ENCODE measurements at places on chromosomes 16 and 17.

DNA sequence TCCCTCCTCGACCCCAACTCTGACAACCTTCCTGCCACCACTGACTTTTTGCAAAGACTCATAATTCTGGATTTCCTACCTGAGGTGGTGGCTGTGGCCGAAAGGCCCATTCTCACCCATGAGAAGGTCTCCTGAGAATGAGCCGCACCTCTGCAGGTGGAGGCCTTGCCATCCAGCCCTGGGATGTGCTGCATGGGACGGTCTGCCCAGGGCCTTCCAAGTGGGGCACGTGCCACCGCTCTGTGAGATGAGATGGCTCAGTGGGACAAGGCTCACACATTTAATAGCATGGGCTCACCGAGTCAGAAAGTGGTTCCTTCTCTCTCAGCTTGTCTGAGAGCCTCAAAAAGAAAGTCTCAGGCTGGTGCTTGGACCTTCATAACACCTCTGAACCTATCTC lies 112.8 kb downstream of the AMFR start:
- DNase-seq: no peak

DNA sequence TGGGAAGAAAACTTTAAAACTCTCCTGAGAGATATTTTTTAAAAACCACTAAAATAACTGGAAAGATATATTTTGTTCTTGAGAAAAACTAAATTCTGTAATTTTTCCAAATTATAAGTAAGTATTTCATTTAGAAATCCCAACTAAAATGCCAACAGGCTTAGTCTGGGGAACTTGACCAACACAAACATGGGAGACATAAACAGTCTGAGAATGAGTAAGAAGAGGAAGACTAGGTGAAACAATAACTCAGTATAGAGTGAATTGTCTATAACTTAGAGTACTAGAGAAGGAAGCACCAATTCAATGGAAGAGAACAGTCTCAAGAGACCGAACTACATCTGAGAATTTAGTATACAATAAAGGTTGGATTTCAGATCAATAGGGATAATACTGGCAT lies 2.9 kb downstream of the CMTM1 start:
- peak; percentile 74 for DNase-seq

DNA sequence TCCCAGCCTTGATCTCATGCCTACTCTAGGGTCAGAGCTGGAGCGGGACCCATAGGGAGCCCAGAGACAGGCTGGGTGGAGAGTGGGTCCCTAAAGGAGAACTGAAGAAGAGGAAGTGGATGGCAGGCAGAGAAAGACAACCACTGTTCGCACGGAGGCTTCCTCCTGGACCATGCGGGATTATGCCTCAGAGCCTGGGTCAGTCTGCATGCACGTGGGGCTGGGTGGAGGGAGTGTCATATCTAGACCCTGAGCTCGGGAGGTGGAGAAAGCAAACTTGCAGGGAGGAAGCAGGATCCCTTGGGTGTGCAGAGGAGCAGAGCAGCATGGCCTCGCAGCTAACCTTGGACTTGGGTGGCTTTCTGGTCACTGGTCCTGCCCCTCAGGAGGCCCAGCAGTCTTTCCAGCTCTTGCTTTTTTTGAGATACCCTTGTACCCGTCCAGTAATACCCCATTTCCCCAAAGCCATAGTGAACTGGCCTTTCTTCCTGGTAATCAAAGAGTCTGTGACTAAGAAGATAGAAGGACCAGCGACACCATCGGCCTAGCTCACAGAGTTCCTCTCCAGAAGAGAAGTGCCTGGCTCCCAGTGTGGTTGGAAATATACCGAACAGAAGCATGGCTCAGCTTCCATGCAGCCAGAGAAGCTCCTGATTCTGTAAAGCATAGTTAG lies 344.2 kb downstream of the CPPED1 start:
- no peak for DNase-seq

DNA sequence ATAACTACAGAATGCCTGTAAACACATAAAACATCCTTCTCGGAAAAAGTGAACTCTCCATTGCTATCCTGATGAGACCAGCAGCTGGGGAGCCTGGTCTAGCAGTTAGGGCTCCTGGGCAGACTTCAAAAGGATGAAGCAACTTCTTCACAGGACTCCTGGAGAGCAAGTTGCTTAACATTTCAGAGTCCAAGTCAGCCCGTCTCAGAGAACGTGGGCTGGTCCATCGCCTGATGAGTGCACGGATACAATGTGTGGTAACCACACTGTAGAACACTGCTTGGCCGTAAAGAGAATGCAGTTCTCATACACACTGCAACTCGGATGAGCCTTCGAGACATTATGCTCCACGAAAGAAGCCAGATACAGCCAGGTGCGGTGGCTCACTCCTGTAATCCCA lies 52.7 kb downstream of the TMEM235 start:
- peak; percentile 83 for DNase-seq

DNA sequence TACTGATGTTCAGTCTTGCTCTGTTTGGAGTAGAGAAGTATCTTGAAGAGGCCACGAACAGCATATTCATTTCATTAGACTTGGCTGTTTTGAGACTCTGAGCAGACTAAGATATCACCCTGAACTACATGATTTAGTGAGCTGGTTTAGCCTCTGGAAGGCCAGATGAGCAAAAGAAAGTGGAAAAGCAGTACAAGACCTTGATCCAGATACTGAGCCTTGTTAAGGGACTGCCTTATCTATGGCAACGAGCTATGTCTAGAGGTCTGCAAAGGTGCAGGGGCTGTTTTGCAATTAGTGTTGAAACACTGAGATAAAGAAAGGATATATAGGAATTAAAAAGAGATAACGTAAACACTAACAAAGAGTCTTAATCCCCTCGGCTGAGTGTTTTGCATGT lies 231.4 kb downstream of the IRX3 start:
- no peak for DNase-seq

GRCh38 chr17:74736513-74737298 lies at the start of gene RAB37:
Gene RAB37, plus strand, starts transcription at chr17:74737256. Its CDS starts 17 bp downstream, at chr17:74737273.
- peak; percentile 44 for DNase-seq

GRCh38 chr16:49663081-49664065 lies 192.5 kb downstream of the ZNF423 start:
- no peak for DNase-seq

DNA sequence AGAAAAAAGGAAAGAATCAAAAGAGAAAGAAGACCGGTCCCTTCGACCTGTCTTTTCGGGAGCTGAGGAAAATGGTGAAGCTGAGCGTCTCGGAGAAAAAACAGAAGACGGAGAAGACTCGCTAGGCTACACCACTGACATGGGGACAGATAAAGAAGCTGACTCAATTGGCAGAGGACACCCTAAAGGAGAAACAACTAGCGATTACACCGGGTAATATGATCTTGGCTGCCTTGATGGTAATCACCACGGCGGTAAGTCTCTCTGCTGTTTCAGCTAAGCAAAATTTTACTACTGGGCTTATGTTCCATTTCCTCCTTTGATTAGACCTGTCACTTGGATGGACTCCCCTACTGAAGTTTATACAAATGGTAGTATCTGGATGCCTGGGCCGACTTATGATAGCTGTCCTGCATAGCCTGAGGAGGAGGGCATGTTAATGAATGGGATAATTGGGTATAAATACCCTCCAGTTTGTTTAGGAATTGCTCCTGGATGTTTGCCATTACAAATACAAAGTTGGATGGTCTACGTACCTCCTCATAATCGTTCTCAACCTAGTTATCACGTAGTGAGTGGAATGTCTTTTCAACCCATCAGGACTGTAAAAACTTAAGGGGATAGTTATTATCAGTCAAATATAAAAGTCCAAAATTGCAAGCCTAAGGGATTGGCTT lies 24.1 kb downstream of the ALOX15B start:
- DNase-seq: no peak

DNA sequence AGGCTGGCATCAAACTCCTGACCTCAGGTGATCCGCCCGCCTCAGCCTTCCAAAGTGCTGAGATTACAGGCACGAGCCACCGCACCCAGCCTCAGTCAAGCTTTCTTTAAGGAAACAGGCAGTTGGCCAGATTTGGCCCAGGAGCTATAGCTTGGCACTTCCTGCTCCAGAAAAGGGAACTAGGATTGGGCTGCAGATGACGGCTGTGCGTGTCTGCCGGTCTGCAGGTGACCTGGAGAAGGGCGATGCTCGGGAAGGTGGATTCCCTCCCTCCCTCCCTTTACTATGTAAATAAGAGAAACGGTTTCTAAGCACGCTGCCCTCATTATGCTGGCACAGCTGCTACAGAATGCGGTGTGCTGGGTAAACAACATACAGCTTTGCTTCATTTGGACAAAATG lies 215.9 kb downstream of the RPTOR start:
- no peak for DNase-seq

- DNase-seq: no peak
Measured at GRCh38 chr17:40086150-40087044, 14.0 kb downstream of the NR1D1 start.

GRCh38 chr16:66926171-66926947 lies 1.0 kb upstream of the RRAD start:
- DNase-seq: no peak

DNA sequence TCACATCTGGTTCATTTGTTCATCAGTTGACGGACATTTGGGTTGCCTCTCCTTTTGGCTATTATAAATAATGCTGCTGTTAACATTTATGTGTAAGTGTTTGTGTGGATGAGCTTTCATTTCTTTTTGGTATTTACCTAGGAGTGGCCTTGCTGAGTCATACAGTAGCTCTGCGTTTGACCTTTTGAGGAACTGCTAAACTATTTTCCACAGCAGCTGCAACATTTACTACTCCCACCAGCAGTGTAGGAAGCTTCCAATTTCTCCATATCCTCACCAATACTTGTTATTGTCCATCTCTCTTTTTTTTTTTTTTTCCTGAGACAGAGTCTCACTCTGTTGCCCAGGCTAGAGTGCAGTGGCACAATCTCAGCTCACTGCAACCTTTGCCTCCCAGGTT lies 20.7 kb upstream of the PLCG2 start:
- peak; percentile 10 for DNase-seq

DNA sequence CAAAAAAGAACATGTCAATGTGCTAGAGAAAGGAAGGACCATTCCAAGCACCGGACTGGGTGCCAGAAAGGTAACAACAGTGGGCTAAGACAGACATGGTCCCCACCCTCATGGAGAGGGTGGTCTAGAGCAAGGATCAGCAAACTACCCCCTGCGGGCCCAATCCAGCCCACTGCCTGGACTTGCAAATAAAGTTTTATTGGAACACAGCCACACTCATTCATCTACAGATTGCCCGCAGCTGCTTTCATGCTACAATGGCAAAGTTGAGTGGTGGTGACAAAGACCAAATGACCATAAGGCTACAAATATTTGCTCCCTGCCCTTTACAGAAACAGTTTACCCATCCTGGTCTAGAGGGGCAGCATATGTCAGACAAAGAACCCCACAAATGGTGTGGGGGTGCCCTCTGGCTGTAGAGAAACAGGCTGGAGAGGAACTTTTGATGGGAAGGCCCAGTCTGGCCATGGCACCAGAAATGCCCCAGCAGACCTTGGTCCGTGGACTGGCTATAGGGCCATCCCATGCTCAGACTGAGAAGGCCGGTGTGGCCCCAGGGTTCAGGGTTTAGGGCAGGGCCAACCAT lies 15.2 kb downstream of the CDH5 start:
- no peak for DNase-seq

- DNase-seq: no peak
Measured at GRCh38 chr17:34261568-34262337, 6.7 kb downstream of the CCL2 start.

DNA sequence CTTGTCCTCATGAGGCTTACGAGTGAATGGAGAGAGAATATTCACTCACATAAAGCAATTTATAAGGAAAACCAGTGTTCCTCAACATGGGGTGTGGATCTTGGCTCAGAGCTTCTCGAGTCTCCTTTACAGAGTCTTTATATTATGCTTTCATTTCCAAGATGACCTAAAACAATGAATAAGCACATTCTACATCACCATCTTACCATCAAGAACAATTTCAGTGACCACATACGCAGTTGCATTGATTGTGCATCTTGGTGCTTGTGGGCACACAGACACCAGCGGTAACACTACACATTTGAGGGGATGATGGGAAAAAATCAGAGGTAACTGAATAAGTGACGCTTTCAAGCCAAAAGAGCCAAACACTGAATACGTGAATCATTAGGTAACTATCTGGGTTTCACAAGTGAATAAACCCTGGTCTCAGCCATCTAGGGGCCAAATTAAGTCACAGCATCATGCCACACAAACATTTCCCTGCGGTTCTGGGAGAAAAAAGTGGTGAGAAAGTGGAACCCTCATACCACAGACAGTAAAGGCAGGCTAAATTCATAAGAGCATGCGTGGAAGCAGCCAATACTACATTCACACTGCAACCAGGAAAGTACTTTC lies 9.4 kb downstream of the CWC25 start:
- DNase-seq: peak; percentile 70

- DNase-seq: no peak
Measured at GRCh38 chr17:53543472-53543871, 279.3 kb upstream of the KIF2B start.

DNA sequence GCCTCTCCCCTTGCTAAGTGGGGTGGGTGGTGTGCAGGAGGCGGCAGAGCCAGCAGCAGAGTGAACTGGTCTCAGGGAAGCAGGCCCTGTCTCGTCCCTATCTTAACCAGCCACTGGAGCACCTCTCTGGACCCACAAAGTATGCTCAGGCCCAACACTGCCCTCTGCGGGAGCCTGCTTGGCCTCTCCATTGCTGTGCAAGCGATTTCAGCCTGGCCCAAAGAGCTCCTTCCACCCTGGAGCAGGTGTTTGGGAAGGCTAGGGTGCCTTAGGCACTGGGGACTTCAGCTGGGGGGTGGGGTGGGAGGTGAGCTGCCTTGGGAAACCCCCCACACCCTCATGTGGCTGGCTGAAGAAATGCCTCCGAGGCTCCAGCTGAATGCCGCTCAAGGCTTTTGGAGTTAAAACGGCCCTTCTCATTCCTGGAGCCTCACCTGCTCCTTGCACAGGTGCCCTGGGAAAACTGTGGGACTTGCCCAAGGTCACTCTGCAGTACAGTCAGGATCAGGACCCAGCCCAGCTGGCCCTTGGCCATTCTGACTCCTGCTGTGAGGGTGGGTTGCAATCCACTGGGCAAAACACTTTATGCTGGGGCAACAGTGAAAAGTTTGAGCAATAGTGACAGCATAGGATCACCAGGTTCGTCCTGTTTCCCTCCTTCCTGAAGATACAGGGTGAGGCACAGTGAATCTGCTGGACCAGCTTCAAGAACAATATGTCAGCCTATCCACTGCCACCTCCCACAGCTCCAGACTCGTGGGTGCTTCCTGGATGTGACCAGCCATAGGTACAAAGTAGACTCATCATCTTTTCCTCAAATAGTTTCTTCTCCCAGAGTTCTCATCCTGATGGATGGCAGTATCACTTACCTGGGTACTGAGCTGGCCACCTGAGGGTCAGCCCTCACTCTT lies 5.9 kb upstream of the UBE2O start:
- peak; percentile 43 for DNase-seq

Data from fibroblast of mammary gland (primary cell).